ENCODE measurements at places on chromosomes 3 and 15. TPM values are rescaled to one million over a fixed set of nuclear protein-coding genes. Genes with fewer than 3 reads are reported as not detected.

- H3K4me1 ChIP-seq: peaks cover 36% of the 10 kb centered on the region
- H3K4me3 ChIP-seq: peak overlapping the region; percentile 57
- DNase-seq: peak; percentile 13
- peak overlapping the region; percentile 63 for H3K27ac ChIP-seq
These were observed 510 bp downstream of the ARL14 start for GRCh38 chr3:160677459-160677881.

DNA sequence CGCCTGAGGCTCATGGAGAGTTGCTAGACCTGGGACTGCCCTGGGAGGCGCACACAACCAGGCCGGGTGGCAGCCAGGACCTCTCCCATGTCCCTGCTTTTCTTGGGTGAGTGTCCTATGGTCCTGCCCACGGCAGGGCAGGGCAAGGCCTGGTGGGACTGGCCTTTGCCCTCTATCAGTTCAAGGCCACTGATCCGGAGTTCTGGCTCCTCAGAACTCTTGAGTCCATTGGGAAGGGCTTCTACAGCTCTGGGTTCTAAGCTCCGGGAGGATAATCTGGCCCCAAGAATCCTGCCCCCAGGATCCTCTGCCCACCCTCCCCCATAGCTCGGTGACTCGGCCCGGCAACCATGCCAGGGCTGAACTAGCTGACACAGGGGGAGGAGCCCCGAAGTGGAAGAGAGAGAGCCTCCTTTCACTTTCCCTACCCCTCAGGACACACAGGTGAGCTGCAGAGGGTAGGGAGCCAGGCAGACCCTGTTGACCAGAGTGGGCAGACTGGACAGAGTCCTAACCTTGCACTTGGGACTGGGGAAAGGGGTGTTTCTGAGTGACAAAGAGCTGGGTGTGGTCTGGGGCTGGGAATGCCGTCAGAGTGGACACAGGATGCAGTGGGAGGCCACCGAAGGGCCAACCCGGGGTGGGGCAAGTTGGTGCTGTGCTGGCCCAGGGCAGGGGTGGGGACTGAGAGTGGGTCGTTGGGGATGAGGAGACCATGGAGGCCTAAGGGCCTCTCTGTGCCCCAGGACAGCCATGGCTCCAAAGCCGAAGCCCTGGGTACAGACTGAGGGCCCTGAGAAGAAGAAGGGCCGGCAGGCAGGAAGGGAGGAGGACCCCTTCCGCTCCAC, 664 bp downstream of the PARP3 start:
- peak overlapping the region; percentile 94 for H3K27ac ChIP-seq
- H3K36me3 ChIP-seq: peaks cover 5% of the 10 kb centered on the region

DNA sequence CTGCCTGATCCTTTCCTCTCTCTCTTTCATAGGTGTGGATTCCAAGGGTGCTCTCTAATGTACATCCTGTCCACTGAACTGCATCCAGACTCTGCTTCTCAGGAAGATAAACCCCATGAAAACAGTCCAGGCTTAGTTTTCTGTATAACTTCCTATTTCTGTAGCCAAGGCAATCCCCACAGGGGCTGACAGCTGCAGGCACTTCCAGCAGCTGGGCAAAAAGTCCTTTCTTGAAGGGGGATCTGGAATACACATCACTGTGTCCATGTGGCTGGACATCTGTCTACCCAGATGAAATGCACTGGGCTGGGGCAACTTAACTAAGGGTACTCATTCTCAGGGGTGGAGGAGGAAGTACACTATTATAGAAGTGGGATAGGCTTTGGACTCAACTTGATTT, 72.2 kb downstream of the NR1D2 start:
- H3K4me3 ChIP-seq: no peak overlapping the region
- DNase-seq: no peak
- no peak overlapping the region for H3K27ac ChIP-seq
- H3K27me3 ChIP-seq: peaks cover 5% of the 10 kb centered on the region

DNA sequence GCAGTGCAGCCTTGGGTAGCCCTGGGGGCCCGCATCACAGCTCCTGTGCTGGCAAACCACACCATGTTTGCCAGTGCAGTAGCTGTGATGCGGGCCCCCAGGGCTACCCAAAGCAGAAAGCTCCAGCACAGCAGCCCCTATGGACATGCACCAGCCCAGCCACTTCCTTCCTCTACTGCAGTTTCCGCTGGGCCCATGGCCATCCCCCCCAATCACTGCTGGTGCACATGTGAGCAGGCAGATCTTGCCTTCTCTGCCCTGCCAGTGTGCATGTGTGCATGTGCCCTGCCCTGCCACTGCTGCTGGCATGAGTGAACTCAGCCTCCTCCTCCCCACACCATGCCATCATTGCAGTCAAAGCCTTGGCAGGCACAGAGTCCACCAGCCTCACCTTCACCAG, 20.1 kb upstream of the MINAR1 start:
- peaks cover 17% of the 10 kb centered on the region for H3K4me1 ChIP-seq
- no peak overlapping the region for H3K27ac ChIP-seq
- H3K4me3 ChIP-seq: no peak overlapping the region
- DNase-seq: no peak
- no peaks in the 10 kb centered on the region for H3K27me3 ChIP-seq
- 0 out of 2 replicates have a peak, but pooled peaks cover 12% of the 10 kb centered on the region for H3K36me3 ChIP-seq

DNA sequence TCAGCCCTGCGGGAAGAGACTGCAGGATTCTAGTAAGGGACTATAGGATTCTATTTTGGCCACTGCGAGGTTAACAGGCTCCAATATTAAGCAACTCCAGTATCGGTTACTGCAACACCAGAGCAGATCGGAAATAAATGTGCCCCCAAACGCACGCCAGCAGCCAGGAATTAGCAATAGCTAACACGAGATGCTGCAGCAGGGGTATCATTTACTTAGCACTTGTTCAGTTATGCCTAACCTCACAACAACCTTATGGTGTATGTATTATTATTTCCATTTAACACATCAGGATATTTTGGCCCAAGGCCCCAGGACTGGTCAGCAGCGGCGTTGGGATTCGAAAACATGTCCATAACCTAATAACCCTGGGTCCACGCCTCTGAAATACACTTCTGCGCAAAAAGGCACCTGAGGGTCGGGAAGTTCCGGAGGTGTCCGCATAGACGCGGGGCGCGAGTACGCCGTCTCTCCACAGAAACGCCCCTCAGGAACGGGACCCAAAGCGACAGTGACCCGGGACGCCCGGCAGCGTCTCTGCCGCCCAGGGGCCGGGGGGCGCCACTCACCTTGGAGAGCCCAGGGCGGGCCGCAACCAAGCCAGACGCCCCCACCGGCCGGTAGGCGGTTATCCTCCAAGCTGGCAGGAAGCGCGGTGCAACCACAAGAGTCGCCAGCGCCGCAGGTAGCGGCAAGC, 681 bp downstream of the PIK3CB start:
- DNase-seq: no peak
- peak overlapping the region; percentile 90 for H3K4me3 ChIP-seq
- peaks cover 22% of the 10 kb centered on the region for H3K4me1 ChIP-seq
- peaks cover 11% of the 10 kb centered on the region for H3K36me3 ChIP-seq
- peak overlapping the region; percentile 57 for H3K27ac ChIP-seq

GRCh38 chr3:192864941-192865340, 52.7 kb downstream of the MB21D2 start:
- peaks cover 54% of the 10 kb centered on the region for H3K4me1 ChIP-seq
- no peaks in the 10 kb centered on the region for H3K27me3 ChIP-seq
- no peak overlapping the region for H3K27ac ChIP-seq

Gene ELL3
- total RNA-seq: 0.56 TPM

- no peak for DNase-seq
- no peak overlapping the region for H3K27ac ChIP-seq
- no peak overlapping the region for H3K4me3 ChIP-seq
- H3K27me3 ChIP-seq: peaks cover 8% of the 10 kb centered on the region
These were observed 161.7 kb downstream of the POLR2M start for GRCh38 chr15:57867970-57868798.

DNA sequence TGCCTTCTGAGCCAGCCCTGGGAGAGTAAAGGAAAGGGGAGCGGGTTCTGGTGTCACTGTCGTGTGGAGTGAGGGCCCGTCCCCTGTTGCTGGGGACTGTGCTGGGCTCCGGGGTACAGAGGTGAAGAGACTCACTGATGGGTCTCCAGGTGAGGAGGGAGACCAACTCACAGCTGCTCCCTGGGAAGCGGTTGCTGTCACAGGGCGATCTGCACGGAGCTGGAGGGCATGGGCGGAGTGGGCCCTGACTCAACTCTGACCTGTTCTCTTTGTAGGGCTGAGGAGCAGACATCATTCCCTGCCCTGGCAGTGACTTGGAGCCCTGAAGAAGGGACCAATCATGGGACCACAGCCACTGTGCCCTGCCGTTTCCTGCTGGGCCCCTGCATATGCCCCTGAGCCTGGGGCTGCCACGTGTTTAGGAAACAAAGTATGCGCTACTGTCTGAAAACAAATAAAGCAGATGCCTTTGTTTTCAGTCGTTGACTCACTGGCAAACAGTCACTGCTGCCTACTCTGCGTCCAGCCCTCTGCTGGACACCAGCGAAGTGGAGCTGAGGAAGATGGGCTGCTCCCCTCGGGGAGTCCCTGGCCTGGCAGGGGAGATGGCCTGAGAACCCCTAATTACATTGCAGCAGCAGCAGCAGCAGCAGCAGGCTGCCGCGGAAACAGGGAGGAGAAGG, 22.9 kb upstream of the PLXNA1 start:
- H3K4me3 ChIP-seq: peak overlapping the region; percentile 42
- H3K36me3 ChIP-seq: peaks cover 5% of the 10 kb centered on the region
- no peaks in the 10 kb centered on the region for H3K27me3 ChIP-seq
- DNase-seq: peak; percentile 66

Gene GABRA5
- 6.5 TPM for total RNA-seq

Gene AQP9
- not detected for total RNA-seq

DNA sequence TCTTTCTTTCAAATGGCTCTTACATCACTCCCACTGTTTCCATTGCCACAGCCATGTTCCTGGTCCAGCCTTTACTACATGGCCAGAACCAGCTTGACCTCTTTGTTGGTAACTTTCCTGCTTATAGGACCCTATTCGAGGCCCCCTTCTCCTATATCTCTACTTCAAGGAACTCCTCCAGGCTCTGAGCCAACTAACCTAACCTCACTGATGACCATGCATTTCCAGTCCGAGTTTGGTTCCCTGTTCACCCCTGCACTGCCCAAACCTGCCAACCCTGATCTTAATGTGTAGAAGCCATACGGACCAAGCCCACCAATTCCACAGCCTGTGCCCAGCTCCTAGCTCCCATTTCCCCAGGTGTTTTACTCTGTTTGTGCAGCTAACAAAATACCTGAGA, 38.4 kb upstream of the TIPARP start:
- no peak overlapping the region for H3K27ac ChIP-seq
- H3K27me3 ChIP-seq: peaks cover 2% of the 10 kb centered on the region
- no peak overlapping the region for H3K4me3 ChIP-seq
- DNase-seq: no peak

GRCh38 chr3:61929617-61930016, 368.2 kb downstream of the PTPRG start:
- H3K27me3 ChIP-seq: peaks cover 4% of the 10 kb centered on the region
- DNase-seq: no peak
- no peak overlapping the region for H3K27ac ChIP-seq
- peaks cover 34% of the 10 kb centered on the region for H3K4me1 ChIP-seq
- H3K36me3 ChIP-seq: peaks cover 3% of the 10 kb centered on the region

- H3K27ac ChIP-seq: no peak overlapping the region
- H3K36me3 ChIP-seq: peaks cover 7% of the 10 kb centered on the region
- H3K4me1 ChIP-seq: peaks cover 18% of the 10 kb centered on the region
- no peak overlapping the region for H3K4me3 ChIP-seq
- H3K27me3 ChIP-seq: peaks cover 2% of the 10 kb centered on the region
- no peak for DNase-seq
These were observed 8.6 kb upstream of the MAP2K5 start for GRCh38 chr15:67533873-67534272.

DNA sequence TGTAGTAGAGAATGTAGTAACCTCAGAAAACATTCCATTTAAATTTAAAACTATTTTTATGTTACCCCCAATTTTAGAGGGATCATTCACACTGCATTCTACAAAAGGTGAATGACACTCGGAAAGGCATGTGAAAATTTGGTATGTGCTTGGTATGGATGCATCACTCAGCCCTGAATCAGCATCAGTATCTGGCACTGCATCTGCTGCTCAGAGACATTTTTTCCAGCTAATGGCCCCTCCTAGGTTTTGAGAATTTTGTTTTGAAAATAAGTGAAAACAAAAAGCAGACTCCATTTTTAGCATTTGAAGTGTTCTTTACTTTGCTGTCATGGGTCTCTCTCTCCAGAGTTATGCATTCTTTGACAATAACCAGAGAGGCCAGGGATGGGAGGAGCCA, 15.6 kb upstream of the WWTR1 start:
- peaks cover 28% of the 10 kb centered on the region for H3K4me1 ChIP-seq
- H3K4me3 ChIP-seq: no peak overlapping the region
- peak overlapping the region; percentile 67 for H3K27ac ChIP-seq

DNA sequence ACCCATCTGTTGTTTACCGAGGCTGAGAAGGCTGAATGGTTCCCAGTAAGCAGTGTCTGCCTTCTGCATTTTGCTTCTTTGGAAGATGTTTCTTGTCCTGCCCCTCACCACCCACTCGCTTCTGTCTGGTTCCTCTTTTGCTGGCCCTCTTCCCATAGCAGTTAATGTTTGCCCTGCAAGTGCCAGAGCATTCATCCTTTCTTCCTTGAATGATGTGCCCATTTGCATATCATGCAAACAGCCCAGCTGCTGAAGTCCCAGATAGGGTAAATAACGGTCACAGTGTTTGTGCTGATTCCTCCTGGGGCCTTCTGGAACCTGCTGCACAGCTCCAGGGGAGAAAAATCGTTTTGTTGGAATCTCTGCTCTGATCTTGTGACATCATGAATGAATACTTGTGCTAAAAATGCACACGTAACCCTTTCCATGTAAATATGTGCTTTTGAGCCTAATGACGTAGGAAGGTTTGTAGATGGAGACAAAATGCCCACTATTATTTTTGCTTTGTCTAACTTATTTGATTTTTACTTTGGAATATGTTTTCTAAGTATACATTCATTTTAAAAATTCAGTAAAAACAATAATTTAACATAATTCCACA, 381.0 kb downstream of the SOX2 start:
- DNase-seq: no peak
- no peaks in the 10 kb centered on the region for H3K36me3 ChIP-seq
- no peak overlapping the region for H3K27ac ChIP-seq
- H3K4me3 ChIP-seq: no peak overlapping the region
- no peaks in the 10 kb centered on the region for H3K27me3 ChIP-seq

DNA sequence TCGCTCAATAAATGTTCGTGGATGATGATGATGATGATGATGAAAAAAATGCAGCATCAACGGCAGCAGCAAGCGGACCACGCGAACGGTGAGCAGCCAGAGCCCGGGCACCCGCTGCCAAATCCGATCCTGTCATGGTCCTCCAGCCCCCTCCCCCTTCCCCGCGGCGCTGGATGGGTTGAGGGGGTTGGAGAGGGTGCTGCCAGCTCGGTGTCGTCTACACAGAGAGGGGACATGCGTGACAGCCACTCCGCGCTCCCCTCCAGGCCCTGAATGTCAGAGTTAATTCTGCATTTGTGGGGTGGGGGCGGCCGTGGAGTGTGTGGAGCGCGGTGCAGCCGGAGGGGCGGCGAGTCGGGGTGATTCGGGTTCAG, 722 bp downstream of the CACNA1D start:
- H3K27ac ChIP-seq: no peak overlapping the region
- H3K4me3 ChIP-seq: no peak overlapping the region
- DNase-seq: no peak
- H3K36me3 ChIP-seq: no peaks in the 10 kb centered on the region
- H3K4me1 ChIP-seq: no peaks in the 10 kb centered on the region

Gene THSD4
- total RNA-seq: 39.1 TPM

- peaks cover 72% of the 10 kb centered on the region for H3K4me1 ChIP-seq
- DNase-seq: no peak
- no peak overlapping the region for H3K4me3 ChIP-seq
- H3K36me3 ChIP-seq: peaks cover 23% of the 10 kb centered on the region
- peaks cover 2% of the 10 kb centered on the region for H3K27me3 ChIP-seq
- peak overlapping the region; percentile 40 for H3K27ac ChIP-seq
These were observed 12.5 kb downstream of the PLOD2 start for GRCh38 chr3:146148468-146148931.

GRCh38 chr15:55695432-55695831, 47.5 kb downstream of the PRTG start:
- no peaks in the 10 kb centered on the region for H3K36me3 ChIP-seq
- peaks cover 2% of the 10 kb centered on the region for H3K27me3 ChIP-seq
- no peak for DNase-seq
- peaks cover 11% of the 10 kb centered on the region for H3K4me1 ChIP-seq
- no peak overlapping the region for H3K4me3 ChIP-seq

Measured in HFFc6 (cell line).